T-helper 2 cell (primary cell): ENCODE measurements at places on chromosomes 16 and 17.
A peak's percentile ranks its signal among the peaks of the same experiment; 100 is the strongest.

GRCh38 chr17:47279062-47279801 is 25.6 kb downstream of the ITGB3 start:
- DNase-seq: no peak

DNA sequence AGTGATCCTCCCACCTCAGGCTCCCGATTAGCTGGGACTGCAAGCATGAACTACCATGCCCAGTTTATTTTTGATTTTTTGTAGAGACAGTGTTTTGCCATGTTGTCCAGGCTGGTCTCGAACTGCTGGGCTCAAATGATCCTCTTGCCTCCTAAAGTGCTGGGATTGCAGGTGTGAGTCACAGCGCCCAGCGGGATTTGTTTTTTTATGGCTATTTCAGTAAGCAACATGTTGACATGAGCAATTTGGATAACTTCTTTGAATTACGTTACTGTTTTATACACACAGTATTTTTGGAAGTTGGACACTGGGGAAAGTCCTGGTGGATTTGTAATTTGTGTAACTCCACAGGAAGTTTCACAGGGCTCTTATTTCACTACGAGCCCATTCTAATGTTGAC is 18.5 kb upstream of the RHOT1 start:
- DNase-seq: no peak

DNA sequence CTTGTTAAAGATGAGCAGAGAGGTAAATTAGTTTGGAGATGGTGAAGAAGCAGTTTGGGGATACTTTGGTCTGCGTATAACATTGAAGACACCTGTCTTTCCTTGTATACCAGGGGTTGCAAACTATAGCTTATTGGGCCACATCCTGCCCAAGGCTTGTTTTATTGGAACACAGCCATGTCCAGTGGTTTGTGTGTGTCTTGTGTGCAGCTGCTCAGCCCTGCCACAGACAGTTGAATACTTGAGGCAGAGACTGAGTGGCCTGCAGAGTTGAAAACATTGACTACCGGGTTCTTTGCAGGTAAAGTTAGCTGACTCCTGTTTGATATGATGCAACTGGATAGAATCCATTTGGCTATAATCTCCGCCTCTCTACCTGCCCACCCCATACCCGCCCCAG is 224.4 kb downstream of the PRKCA start:
- no peak for DNase-seq

DNA sequence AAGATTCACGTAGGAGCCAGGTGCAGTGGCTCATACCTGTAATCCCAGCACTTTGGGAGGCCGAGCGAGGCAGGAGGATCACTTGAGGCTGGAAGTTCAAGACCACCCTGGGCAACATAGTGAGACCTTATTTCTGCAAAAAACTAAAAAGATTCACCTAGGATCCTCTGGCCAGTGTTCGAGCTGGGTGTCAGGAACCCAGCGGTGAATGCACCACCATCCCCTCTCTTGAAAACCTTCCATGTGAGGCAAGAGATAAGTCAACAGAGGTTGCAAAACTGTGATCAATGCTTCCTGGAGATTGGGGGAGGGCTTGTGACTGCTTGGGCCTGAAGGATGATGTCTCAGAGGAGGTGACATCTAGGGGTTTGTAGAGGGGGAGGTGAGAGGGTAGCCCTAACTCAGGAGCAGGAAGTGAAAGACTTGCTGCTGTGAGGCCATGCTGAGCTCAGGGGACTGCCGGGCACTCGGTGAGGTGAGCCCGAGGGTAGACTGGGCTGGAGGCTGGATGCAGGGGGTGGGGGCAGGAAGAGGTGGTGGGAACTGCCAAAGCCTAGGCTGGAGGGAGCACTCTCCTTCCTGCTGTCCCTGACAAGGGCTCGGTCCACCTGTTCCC is 11.7 kb downstream of the GJD3 start:
- no peak for DNase-seq

- DNase-seq: no peak
Measured at GRCh38 chr16:29804020-29804419, 2.3 kb upstream of the MAZ start.

DNA sequence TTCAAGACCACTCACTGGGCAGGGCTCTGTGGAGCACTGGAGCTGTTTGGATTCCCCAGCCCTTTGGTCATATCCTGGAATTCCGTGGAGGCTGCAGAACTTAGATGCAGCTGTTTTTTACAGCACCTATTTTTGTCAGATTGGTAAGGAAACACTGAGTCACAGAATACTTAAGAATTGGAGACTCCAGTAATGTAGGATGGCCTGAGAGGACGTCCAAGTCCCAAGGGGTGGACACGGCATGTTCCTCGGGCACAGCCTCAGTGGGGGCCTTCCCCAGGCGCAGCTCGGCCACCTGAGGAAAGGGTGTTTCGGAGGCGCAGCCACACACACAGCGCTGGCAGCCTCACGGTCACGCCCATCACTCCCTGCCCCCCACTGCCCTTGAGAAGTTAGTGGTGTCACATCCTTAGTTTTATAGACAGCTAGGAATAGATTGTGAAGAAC is 14.8 kb downstream of the PLD6 start:
- DNase-seq: no peak

GRCh38 chr17:53891726-53892125 is 69.0 kb downstream of the KIF2B start:
- DNase-seq: no peak

GRCh38 chr17:80270836-80271235 is 10.2 kb downstream of the RNF213 start:
- peak; percentile 30 for DNase-seq

DNA sequence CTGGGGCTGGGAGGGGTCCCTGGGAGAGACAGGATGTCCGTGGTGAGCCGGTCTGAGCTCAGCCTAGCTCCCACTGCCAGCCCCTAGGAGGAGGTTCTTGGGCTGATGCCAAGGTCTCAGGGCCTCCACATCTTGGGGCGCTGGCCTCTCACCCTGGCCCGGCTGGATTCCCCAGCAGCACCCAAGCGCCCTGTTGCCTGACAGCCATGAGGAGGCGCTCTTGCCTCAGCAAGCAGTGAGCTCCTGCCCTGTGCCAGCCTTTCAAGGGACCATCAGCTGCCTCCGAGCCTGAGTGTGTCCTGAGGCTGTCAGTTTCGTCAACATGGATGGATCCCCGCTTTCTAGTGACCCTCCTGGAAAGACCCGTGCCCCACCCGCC is 234.9 kb upstream of the CIBAR2 start:
- no peak for DNase-seq

DNA sequence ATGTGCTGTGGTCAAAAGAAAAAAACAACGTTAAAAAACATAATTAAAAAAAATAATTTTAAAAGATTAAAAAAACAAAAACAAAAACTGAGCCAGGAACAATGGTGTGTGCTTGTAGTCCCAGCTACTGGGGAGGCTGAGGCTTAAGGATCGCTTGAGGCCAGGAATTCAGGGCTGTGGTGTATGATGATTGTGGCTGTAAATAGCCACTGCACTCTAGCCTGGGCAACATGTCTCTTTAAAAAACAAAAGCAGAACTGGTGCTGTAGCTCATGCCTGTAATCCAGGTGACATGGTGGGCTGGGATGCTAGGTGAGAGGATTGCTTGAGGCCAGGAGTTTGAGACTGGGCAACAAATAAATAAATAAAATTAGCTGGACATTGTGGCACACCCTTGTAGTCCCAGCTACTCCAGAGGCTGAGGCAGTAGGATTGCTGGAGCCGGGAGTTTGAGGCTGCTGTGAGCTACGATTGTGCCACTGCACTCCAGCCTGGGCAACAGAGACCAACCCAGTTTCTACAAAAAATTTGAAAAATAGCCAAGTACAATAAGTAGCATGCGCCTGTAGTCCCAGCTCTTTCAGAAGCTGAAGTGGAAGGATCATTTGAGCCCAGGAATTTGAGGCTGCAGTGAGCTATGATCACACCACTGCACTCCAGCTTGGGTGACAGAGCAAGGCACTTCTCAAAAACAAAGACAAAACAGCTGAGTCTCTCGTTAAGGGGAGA is 43.6 kb downstream of the NFATC3 start:
- DNase-seq: no peak

GRCh38 chr17:17078832-17079231 is 36.6 kb downstream of the MPRIP start:
- DNase-seq: no peak

DNA sequence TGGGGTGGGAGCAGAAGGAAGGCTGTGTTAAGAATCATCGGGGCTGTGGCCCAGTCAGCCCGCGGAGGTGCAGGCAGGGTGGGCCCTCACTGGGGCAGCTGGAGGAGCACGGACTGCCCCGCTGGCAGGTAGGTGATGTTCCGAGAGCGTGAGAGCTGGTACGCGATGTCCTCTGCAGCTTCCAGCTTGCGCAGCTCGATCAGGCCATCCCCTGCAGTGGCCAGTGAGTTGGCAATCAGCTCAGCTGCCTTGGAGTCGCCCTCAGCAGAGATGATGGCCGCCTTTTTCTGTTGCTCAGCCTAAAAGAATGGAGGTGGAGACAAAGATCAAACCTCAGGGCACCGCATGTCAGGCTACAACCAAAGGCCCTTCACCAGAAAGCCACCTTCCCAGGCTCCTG is 9.8 kb downstream of the PHB1 start:
- no peak for DNase-seq

DNA sequence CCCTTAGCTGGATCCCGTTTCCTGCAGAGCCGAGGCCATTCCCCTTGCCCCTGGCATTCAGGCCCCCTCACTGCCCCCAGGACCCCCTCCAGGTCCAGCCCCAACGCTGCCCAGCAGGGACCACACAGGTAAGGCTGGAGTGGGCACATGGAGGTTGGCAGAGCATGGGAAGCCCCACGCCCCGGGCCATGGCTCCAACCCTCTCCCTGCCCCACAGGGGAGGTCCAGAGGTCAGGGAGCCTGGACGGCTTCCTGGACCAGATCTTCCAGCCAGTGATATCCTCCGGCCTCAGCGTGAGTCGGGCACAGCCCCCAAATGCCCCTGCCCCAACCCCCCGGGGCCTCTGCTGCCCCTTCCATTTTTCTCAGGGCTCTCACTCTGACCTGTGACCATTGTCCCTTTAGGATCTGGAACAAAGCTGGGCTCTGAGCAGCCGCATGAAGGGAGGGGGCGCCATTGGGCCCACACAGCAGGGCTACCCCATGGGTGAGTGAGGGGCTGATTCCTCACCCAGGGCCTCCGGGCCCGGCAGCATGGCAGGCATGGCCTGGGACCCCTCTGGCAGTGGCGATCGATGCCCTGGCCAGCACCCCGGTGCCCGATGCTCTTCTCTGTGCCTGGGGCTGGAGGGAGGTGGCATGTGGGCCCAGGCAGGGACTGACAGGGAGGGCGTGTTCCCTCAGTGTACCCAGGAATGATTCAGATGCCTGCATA is 18.5 kb upstream of the SMIM5 start:
- DNase-seq: no peak

GRCh38 chr16:80273635-80274538 is 266.9 kb upstream of the DYNLRB2 start:
- no peak for DNase-seq

- DNase-seq: no peak
Measured at GRCh38 chr17:48930435-48930873, 14.2 kb downstream of the SNF8 start.

DNA sequence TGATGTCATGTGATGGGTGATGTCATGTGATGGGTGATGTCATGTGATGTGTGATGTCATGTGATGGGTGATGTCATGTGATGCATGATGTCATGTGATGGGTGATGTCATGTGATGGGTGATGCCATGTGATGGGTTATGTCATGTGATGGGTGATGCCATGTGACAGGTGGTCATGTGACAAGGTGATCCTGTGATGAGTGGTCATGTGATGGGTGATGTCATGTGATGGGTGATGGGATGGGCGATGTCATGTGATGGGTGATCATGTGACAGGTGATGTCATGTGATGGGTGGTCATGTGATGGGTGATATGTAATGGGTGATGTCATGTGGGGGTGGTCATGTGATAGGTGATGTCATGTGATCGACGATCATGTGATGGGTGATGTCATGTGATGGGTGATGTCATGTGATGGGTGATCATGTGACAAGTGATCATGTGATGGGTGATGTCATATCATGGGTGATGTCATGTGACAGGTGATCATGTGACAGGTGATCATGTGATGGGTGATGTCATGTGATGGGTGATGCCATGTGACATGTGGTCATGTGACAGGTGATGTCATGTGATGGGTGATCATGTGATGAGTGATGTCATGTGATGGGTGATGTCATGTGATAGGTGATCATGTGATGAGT is 17.2 kb downstream of the CD300LB start:
- DNase-seq: peak; percentile 44

GRCh38 chr17:44212507-44213402 is 6.7 kb downstream of the UBTF start:
- no peak for DNase-seq

DNA sequence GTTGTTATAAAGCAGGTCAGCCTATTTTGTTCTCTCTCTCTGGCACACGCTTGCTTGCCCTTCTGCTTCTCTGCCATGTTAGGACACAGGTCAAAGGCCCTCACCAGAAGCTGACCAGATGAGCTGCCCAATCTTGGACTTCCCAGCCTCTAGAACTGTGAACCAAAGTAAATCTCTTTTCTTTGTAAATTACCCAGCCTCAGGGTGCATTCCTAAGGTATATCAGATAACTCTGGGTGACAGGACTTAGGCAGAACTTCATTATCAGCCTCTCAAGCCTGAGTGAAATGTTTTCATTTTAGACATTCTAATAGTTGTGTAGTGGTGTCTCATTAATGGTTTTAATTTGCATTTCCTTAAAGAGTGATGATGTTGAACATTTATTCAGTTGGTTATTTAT is 124.3 kb downstream of the CDRT15L2 start:
- no peak for DNase-seq
